GOT3 (cell line): ENCODE measurements at places on chromosomes 1 and 21.
A peak's percentile ranks its signal among the peaks of the same experiment; 100 is the strongest.

DNA sequence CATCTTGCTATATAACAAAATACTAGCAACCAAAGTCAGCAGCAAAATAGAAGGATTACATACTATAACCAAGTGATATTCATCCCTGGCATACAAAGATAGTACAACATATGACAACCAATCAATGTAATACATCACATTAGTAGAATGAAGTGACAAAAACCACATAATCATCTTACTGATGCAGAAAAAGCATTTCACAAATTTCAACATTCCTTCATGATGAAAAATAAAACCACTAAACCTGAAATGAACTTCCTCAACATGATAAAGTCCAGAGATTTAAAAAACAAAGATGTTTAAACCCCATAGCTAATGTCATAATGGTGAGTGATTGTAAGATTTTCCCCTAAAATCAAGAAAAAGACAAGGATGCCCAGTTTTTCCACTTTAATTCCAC is 18.6 kb downstream of the RO60 start:
- no peak for DNase-seq

- DNase-seq: no peak
Observed at GRCh38 chr1:67436511-67437055, 6.4 kb upstream of the SERBP1 start.

- DNase-seq: no peak
Observed at GRCh38 chr1:110647254-110647891, 27.4 kb downstream of the KCNA3 start.

DNA sequence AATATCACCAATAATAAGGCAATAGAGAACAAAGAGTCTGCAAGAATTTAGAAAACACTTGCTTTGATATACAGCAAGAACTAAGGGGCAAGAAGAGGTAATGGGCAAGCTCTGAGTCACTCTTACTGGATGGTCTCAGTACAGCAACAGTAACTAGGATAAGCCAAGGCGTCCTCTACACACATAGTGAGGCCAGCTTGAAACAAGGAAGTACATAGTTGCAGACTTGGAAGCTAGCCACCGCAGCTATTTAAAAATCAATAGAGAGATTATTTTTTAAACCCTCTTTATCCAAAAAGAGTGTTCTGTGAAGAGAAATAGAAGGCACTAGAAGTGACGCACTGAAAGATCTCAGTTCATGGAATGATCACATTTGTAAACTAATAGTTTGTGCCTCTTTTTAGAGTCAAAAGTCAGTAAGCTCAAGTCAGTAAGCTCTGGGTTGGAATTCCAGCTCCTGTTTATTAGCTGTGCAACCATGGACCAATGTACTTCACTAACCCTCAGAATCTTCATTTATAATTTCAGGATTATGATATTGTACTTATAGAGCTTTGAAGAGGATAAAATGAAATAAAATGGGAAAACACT is 118.6 kb downstream of the AKT3 start:
- DNase-seq: no peak

DNA sequence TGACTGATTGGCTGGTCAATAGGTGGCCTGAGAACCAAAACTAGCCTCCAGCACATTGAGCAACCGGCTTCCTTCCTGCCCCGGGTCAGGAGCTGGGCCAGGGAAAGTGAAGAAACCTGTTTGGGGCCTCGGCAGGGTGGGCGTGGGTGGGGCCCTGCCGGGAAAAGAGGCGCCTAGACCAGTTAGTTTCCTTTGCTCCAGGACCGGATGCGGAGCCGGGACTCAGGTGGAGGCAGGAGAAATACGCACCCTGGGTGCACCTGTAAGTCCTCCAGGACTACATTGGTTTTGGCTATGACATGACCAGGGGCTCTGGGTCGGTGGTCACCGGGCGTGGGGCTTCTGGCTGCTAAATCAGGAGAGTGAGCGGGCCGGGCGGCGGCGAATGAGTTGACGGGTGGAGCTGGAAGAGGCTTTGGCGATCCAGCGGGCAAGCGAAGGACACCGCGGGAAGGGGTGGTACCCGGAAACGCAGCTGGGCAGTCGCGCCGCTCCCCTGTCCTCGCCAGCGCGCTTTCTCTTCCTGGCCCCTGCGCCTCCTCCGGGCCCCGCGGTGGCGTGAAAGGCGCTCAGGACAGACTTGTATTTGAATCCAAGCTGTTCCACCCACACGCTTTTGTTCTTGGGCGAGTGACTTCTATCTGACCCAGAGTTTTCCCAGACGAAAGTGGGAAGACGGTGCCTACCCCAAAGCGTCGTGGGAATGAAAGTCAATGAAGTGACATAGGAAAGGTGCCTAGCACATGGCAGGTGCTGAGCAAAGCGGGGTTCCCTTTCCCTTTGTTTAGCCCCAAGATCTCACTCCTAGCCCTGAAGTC is 30.6 kb upstream of the JUN start:
- DNase-seq: no peak

GRCh38 chr21:22536509-22536908 is 1538.3 kb downstream of the NCAM2 start:
- no peak for DNase-seq

DNA sequence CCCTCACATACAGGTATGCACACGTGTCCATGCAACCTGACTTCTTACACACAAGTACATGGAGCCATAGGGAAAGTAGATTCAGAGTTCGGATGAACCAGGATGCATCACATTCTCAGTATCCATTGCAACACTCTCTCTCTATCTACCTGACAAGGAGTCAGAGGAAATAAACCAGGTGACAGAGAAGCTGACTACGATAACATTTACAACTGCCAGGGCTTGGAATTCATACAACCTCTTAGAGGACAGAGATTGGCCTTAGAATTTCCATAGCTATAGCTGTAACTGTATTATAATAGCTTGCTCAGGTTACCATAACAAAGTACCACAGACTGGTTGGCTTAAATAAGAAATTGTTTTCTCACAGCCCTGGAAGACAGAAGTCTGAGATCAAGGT is 116.9 kb upstream of the PALMD start:
- DNase-seq: no peak

DNA sequence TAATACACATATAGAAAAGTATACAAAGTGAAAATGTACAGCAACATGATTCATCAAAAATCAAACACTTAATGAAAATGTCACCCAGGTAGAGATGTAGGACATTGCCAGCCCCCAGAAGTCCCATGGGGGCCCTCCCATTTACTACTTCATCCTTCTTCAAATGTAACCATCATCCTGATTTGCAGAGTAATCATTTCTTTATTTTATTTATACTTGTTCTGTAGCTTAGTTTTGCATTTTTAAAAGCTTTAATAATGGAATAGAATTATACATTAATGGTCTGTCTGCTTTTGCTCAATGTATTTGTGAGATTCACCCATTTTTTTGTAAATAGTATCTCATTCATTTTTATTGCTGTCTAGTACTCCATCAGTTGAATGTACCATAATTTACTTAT is 96.8 kb upstream of the CD55 start:
- DNase-seq: no peak

- no peak for DNase-seq
Observed at GRCh38 chr1:3029991-3030662, 8.9 kb downstream of the ACTRT2 start.

DNA sequence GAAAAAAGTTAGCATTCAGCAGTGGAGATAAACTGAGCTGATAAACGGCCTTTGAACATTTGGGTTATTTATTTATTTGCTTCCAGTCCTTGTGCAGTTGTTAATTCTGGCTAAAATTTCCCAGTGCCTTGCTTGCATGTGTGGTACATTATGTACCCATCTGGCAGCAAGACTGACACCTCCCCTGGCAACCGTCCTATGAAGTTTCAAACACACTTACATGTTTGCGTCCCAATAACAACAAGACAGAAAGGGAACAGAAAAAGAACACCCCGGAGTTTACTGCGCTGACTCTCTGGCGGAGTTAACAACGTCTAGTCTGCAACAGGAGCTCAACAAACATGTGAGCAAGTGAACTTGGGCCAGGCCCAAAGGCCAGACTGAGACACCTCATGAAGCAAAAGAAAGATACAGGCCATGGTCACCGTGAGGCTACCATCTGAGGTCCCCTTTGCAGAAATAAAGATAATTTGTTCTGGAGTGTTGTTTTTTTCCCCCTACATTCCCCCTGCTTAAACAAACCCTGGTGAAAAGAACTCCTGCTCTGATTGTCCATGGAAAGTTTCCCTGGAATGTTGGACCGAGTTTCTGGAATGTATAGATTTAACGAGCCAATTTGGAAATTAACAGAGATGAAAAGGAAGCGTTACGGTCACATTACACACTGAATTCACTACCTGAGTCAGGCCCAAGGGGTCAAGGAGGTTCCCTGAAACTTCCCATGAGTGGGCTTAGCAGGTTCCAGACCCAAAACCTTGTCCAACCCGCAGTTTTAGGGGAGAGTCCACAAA is 33.4 kb downstream of the TRABD2B start:
- no peak for DNase-seq

DNA sequence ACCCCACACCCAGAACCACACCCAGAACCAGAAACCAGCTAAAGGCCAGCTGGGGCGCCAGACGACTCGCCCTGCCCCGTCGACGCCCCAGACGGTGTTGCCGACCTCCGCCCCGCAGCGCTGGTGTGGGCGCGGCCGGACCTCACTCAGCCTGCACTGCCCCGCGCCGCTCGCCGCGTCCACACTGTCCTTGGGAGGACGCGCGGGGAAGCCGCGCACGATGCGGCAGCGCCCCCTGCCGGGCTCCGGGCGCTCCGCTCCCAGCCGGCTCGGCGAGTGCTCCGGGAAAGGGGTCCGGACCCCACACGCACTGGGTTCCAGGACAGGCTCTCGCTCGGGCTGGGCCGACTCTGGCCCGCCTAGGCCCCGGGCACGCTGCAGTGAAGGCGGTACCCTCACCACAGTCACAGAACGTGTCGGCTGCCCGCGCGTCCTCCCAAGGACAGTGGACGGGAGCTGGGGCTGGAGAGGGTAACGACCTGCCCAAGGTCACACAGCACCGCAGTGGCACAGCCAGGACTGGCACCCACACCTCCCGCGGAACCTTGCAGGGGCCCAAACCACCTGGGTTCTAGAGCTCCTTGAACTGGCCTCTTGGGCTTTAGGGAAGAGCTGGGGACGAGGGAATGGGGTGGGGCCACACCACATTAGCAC is 90.2 kb downstream of the DMRTA2 start:
- DNase-seq: no peak

GRCh38 chr1:214295934-214296333 is 15.0 kb downstream of the SMYD2 start:
- no peak for DNase-seq

DNA sequence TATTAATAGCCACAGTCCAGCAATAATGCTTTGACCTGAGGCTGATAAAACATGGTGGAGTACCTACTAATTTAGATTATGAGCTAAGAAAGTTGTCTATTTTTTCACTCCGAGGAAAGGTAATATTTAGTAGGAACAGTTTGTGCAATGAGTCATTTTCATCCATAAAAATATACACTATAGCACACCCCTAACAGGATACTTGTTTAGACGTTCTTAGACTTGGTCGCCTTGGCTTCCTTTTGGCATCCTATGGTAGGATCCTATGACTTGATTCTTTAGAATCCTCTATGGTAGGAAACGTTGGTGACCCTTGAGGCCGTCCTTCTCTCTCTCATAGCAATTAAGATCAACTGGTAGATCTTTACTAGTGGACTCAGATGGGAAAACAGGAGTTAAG is 81.8 kb downstream of the RGS7 start:
- no peak for DNase-seq

GRCh38 chr21:32457360-32457840 is 44.9 kb downstream of the EVA1C start:
- DNase-seq: no peak

DNA sequence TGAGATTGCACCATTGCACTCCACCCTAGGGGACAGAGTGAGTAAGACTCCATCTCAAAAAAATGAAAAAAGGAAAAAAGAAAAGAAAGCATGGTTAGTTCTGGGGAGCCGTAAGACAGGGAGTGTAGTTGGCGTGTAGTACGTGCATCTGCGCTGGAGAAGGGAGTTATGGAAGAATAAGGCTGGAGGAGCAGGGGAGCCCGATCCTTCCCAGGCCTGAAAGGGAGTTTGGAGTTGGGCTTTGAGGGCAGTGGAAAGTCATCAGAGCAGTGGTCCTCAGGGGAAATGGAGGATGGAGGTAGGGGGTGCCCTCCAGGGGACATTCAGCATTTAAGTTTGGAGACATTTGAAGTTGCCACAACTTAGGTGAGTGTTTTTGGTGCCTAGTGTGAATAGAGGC is 11.3 kb upstream of the TMEM201 start:
- no peak for DNase-seq

DNA sequence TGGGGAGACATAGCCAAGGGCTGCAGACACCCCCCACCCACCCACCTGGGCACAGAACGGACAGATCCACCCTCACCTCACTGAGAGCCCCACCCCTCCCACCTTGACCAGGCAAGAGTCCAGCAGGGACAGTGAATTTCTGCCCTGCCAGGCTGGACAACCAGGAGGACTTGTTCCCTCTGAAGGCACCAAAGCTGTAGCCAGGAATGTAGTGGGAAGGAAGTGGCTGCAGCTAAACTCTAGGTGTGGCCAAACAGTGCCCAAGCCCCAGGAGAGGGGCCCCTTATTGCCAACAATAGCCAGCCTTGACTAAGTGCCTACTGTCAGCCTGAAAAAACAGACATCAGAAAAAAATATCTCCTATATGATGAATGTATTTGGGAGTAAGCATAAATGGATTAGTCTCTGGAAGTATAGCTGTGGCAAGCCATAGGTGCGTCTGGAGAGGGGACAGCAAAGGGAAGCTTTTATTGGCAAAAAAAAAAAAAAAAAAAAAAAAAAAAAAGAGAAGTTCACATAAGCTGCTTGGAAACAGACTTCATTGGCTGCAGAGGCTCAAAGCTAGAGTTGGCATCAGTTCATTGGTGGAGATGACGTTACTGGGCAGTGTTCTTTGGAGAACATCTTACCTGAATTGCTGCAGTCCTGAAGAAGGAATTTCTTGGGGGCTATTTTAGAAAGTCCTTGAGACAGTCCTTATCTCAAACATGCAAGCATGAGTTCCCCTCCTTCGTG is 64.1 kb upstream of the TMEM51 start:
- no peak for DNase-seq

DNA sequence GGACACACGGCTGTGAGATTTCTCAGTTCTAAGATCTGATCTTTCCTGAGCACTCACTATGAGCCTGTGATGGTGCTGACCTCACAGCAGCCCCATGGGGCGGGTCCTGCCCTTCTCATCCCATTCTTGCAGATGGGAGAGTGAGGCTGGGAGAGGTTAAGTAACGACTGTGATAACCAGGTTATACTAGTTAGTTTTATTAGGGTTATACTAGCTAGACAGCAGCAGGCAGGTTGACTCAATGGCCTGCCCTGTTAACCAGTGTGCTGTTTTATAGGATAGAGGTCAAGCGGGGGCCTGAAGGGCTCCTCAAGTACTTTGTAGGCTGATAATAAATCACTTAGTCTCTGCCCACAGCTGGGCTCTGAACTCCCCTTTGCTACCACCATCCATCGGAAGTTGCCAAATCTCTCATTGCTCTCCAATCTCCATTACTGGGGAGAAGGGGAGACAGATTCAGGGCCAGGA is 4.8 kb downstream of the CNTN2 start:
- DNase-seq: no peak

DNA sequence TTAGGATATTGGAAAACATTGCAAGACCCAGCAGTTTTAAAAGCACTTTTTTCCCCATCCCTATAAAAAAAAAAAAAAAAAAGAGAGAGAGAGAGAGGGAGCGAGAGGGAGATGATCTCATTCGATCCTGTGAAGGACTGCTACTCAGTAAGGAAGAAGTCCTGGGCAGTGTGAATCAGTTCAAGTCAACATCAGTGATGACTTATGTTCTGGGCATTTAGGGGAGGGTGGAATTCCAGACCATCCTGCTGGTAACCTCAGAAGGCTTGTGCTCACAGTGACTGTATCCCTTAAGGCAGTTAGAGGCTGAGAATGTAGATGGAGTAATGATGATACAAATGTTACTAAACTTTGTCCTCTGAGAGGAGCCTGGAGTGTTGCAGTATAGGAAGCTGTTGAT is 151.4 kb downstream of the TGFB2 start:
- peak; percentile 3 for DNase-seq

- DNase-seq: no peak
Observed at GRCh38 chr1:224237119-224237881, 54.3 kb downstream of the DEGS1 start.
